IPS-NIHi11 (cell line): ENCODE measurements at places on chromosomes 5 and 9.

GRCh38 chr5:122704247-122705036 is 70.4 kb upstream of the SNX2 start:
- DNase-seq, result peak; percentile 24

DNA sequence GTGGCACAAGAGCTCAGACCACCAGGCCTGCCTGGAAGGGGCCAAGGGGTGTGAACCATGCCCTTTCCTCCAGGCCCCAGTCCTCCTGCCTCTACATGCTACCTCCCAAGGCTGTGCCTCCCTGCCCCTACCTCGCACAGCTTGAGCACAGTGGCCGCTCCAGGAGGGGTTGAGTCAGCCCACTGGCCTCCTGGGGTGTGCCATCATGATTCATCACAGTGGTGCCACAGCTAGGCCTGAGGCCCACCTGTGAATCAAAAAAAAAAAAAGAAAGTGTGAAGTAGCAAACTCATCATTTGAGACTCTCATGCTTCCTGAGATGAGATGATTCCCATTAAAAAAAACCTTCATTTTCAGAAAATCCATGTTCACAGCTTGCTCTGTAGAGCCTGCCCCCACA is 240.5 kb downstream of the HSPA4 start:
- no peak for DNase-seq

DNA sequence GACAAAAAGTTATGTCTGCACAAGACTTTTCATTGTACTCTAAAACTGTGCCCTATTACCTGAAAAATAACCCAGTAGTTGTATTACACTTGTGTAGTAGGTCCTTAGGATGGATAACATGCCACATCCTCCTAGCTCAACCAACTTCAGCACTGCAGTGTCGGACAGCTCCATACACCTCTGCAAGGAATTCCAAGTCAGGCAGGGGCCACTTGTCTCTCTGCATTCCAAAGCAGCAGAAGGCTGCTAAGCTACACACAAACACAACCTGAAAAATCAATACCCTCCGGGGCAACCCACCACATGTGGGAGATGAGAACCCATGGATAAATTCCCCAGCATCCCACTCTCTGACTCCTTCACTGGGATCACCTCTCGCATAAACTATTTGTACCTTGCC is 50.2 kb downstream of the MED10 start:
- DNase-seq, result peak; percentile 90

DNA sequence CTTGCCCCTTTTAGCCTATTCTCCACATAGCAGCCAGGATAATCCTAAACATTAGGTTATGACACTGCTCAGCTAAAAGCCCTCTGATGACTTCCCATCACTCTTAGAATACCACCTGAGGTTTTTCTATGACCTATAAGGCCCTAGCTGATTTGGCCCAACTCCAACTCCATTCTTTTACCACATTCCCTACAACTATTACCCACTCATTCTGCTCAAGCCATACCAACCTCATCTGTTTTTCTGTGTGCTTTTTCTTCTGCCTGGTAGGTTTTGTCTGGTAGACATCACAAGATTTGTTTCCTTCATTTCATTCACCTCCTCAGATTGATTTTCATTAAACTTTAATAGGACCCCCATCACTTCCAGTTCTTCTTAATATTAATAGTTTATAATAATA is 12.5 kb upstream of the FCHO2 start:
- no peak for DNase-seq

GRCh38 chr9:129206401-129206800 is 28.3 kb upstream of the IER5L start:
- DNase-seq, result no peak

- DNase-seq, result no peak
These were observed 47.3 kb downstream of the FAM78A start for GRCh38 chr9:131228988-131229387.

DNA sequence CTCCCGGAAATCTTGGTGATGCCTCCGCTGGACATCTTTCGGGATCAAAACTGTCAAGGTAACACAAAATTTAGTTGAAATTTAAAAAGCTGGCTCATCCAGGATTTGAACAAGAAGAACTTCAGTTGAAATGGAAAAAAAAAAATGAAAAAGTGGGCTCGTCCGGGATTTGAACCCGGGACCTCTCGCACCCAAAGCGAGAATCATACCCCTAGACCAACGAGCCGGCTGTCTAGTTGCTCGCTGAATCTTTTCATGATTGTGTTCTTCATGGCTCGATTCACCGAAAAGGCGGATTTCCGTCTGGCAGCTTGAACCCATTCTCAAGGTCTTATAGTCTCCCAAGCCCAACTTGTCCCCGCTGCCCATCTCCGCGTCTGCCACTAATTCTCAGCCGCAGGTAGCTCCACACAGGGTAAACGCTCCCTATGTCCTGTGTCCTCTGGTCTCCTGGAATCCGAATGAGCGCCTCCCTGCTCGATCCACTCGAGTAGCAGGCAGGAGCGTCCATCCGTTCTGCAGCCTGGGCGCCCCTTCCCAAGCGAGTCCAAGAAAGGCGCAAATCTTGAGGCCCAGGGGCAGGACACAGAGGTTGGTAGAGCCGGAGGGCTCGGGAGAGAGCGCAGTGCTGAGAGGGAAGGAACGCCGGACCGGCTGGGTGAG is 16.2 kb downstream of the TRIM7 start:
- DNase-seq, result no peak

DNA sequence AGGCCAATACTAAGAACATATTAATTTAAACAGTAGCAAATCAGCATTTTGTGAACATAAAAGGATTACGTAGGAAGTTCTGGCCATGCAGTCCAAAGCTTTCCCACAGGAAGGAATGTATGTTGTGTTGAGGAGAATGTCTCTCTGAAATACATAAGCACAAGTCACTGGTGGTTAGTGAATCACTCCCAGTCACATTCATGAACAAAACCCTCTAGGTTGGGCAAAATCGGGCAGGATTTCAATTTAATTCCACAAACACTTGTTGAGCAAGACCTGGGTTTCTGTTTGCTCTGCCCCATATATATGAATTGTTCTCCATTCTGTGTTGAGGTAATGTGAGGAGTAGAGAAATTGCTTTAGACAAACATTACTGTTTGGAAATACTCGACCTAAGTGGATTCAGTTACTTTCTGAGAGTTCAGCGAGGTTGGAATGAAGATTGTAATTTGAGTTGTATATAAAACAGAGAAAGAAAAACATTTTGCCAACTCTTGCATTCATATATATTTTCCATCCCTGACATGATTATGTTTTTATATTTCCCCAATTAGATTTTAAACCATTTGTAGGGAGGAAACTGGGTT is 127.6 kb upstream of the RPS23 start:
- no peak for DNase-seq

DNA sequence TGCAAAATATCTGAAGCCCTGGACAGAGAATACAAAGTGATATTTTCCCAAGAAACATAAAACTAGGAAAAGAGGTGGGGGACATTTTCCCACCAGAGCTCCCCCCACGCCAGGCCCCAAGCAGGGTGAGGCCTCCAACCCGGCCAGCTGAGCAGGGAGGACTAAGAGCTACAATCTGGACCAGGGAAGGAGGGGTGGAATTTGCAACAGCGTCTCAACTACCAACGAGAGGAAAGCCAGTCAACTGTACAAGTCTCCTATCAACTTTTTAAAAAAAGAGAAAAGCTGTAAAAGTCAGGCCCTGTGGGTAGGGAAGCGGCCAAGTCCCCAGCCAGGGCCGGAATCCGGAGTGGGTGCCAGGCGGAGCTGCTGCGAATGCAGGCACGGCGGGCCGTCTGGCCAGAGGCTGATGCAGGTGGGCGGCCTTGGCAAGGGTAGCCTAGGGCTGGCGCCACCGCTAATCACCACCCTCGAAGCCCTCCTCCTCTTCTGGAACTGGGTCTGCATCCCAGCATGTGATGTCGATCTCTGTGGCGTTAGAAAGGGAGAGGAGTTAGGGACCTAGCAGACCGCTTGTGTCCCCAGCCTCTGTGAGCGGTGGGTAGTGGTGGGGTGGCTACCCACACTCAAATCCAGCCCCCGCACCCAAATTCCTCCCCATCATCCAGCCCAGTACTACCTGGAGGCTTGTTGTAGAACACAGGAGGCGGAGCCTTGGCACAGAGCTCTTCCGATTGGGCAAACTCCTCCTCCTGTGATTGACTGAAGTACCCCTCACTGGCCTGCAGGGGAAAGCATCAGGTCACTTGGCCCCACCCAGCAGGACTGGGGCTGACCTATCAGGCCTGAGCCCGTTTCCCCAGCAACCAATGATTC is 10.6 kb downstream of the PRR7 start:
- peak; percentile 91 for DNase-seq

DNA sequence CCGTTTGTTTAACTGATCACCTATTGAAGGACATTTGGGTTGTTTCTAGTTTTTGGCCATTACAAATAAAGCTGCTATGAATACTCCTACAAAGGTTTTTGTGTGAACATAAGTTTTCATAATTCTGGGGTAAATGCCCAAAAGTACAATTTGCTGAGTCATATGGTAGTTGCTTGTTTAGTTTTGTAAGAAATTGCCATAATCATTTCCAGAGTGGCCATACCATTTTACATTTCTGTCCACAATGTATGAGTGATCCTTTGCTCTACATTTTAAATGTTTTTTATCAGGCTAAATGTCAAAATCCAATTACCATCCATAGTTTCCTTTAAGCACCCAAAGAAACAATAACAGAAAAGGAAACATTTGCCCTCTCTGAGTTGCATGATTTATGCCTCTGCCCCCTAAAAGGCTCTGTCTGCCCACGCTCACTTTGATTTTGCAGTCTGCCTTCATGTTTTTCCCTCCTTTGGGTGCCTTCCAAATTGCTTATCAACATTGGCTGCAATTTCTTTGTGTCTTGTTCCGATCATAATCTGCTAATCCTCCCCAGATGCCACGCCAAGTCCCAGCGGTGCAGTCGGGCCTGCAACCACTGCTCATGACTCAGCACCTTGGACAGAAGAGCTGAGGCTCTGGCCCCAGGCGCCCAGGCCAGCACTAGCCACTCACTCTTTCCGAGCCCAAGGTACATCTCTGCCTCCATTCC is 339.2 kb downstream of the PIK3R1 start:
- DNase-seq, result peak; percentile 45

DNA sequence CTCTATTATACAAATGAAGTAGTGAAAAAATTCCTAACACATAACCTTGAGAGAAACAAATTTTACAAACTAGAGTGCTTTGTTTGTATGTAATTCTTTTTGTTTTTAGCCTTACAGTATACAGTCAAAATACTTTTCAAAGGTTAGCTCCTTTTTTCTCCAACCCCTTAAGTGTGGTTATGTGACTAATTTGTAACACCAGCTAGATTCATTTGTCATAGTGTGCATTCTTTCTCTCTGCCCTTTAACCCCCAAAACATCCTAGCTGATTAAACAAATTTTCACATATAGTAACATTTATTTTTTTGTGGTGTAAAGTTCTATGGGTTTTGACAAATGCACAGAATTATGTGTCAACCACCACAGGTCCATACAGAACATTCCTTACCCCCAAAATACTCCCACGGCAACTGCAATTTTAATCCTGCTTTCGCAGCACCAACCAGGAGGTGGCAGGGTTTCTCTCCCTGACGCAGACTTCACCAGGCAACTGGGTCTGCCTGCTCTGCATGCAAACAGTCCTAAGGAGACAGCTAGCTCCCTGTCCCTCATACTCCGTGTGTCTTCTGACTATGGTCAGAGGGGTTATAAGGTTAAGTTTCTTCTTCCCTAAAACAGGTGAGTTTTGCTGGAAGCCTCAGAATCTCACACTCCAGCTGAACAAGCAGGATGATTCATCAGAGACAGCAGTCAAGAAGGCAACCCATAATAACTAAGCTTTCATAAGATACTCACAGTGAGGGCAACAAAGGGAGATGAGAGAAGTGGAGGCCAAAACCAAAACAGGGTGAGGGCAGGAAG is 44.5 kb upstream of the NR5A1 start:
- peak; percentile 80 for DNase-seq

- DNase-seq, result peak; percentile 58
These were observed 21.1 kb downstream of the VCP start for GRCh38 chr9:35051069-35051967.

GRCh38 chr9:19146441-19147024 is 19.2 kb upstream of the PLIN2 start:
- no peak for DNase-seq
